ENCODE measurements at places on chromosomes 3 and 15.

- no peak for DNase-seq
These were observed 48.5 kb downstream of the HERC2 start for GRCh38 chr15:28273468-28273867.

DNA sequence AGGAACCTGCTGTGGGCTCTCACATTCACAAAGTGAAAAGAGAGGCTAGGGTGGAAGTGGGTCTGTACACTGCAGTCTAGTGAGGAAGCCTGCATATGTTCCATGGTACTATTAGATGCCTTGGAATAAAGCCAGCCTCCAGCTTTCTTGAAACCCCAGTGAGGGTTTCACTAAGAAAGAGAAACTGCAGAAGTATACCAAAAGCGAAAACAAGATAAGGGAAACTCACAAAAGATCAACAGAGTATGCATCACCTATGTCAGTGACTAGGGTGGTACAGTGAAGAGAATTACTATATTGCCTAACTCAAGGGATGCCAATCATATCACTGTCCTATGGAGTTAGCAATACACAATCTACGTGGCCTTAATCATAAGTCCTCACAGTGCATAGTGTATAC lies 212.5 kb upstream of the GADL1 start:
- no peak for DNase-seq

DNA sequence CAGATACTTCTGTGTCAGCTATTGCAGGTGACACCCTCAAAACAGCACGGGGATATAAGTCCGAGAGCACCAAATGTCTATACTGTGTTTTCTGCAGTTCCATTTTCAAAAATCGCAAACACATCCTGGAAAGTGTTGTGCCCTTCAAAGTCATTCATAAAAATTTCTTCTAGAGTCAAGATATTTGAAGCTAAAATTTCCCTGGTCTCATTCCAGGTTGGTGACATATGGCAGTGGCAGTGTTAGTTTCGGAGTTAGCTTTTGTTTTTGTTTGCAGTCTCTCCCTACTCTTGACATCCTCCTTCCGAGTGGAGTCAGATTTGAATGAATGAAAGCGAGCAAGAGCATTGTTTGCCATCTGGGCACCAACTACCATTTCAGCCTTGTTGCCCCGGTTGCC lies 3.2 kb upstream of the FSIP1 start:
- DNase-seq = no peak

DNA sequence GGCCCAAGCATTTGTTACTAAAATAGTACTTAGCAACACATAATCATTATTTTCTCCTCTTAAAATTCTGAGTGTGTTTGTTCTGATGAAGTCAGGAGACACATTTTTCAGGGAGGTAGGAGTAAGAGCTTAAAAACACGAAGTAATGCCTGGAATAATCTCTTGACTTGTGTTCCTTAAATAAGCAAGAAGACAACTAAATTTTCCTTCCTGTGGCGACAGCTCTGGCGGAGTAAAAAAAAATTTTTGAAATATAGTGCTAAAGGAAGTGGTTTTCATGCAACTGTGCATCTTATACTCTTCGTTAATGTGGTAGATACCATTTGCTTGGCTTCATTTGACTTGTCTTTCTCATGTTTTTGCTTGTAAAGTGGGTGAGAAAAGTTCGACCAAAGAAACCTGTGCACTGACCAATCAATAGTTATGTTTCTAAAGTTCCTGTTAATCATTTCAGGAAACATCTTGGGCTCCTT lies 11.1 kb upstream of the MBNL1 start:
- DNase-seq = no peak

- DNase-seq = no peak
These were observed 34.8 kb downstream of the MAP1A start for GRCh38 chr15:43552256-43552655.

DNA sequence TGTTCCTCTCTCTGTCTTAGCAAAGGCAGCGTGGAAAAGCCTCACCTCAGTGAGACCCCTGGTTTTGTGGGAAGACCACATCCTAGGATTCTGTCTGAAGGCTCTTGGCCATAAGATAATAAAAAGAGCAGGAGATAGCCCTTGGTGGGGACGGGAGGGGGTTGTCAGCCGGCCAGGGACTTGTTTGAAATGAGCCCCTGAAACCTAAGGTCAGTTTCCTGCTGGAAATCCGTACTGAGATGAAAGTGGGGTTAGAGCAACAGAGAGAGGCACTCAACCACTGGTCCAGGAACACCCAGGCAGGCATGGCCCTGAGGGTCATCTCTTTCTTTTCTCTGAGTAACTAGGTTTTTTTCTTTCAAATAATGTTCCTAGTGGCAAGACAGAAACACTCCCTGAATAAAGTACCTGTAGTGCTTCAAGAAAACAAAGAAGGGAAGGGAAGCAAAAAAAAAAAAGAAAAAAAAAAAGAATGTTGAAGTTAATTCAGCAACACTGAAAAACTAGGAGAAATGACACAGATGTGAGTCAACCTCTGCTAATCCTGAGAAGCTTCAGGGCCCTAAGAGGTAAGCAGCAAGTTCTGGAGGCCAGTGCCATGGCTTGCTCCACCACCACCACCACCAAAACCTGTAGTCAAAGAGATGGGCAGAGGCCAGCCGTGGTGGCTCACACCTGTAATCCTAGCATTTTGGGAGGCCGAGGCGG lies 3.2 kb downstream of the ITGB5 start:
- DNase-seq = no peak

DNA sequence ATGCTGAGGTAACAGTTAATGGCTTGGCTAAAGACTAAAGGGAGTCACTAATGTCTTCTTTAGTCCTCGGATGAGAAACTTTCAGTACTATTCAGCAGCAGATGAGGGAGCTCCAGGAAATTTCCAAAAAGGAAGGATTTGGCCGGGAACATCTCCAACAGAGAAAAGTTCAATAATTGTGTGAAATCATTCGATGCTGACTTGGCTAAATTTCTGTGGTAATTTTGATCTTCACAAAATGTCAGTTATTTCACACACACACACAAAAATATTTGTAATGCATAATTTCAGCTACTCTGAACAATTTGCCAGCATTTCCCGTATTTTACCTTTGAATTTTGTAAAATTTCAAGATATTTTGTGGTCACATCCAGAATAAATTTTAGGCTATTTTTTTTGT lies 462.8 kb upstream of the MDFIC2 start:
- no peak for DNase-seq

DNA sequence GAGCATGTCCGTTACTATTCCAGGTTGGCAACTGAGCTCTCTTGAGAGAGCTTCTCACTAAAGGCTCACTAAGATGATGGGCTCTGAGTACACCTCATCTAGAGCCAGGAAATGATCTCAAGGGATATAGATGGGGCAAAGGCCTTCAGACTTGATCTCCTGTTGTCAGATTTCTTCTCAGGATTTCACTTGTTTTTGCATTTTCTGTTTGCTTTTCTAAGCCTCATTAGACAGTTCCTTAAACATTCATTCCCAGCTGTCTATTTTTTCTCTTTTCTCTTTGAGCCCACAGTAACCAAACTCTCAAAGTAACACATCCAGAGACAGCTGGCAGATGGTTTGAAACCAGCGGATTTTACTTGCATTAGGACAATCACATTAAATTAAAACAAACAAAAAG lies 28.4 kb upstream of the ARL8B start:
- DNase-seq = no peak

GRCh38 chr3:115943579-115943978 lies 320.3 kb downstream of the GAP43 start:
- no peak for DNase-seq

DNA sequence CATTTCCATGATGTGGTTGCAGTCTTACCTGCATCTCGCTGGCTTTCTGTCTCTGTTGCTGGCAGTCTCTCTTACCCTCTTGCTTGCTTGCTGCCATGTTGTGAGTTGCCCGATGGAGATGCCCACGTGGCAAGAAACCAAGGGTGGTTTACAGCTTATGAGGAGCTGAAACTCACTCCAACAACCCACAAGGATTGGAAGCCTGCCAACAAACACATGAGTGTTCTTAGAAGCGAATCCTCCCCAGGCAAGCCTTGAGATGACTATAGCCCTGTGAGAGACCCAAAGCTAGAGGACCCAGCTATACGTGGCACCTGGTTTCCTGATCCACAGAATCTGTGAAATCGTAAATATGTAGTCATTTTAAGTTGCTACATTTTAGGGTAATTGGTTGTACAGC lies 490.9 kb upstream of the ADAMTS9 start:
- no peak for DNase-seq

GRCh38 chr3:159763602-159764489 lies 224.8 kb upstream of the IL12A start:
- DNase-seq = peak; percentile 50

DNA sequence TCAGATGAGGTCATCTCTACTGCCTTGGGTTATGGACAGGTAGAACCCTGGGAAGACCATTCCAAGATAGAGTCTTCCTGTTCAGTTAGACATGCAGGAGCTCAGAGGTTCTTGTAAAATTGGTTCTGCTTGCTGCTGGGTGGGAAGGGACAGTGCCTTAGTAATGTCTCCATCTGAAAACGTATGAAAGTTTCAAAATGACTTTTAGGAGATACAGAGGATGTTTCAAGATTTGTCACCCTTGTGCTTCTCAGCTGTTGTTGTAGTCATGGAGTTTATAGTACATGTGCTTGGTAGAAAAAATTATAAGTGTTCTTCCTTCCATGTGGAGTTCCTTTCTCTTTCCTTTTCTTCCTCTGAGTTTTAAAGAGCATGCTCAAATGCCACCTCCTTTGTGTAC lies 885.2 kb upstream of the CFAP20DC start:
- DNase-seq = no peak

DNA sequence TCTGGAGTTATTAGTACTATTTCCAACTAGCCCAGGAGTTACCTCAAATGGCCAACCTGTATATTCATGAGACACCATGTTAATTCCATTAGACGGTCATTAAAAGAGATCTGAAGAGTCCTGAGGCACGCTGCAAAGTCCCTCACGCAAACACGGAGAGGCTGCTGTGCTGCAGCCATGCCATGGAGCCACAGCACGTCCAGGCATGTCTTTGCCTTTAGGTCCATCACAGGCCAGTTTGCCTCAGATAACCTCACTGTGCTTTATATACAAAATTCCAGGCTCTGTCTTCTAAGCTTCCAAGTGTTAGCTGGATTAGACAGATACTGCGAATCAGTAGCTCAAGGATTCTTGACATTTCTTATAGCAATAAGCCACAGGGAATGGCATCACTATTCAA lies 9.8 kb upstream of the PLAAT1 start:
- no peak for DNase-seq

DNA sequence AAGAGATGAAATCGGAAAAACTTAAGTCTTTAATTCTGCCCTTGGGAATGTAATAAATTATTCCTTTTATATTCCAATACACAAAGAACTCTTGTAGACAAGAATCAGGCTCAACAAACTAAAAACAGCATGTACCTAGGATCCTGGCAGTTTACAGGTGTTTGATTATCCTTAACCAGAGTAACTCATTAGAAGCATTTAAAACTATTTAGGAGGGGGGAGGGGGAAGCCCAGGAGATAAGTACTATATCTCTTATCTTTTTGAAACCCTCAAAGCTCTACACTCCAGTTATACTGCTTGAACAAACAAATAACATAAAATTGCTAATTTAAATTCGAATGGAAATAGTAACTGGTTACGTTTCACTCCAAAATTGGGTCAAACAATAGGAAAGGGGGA lies 1.9 kb downstream of the CNBP start:
- DNase-seq = no peak

DNA sequence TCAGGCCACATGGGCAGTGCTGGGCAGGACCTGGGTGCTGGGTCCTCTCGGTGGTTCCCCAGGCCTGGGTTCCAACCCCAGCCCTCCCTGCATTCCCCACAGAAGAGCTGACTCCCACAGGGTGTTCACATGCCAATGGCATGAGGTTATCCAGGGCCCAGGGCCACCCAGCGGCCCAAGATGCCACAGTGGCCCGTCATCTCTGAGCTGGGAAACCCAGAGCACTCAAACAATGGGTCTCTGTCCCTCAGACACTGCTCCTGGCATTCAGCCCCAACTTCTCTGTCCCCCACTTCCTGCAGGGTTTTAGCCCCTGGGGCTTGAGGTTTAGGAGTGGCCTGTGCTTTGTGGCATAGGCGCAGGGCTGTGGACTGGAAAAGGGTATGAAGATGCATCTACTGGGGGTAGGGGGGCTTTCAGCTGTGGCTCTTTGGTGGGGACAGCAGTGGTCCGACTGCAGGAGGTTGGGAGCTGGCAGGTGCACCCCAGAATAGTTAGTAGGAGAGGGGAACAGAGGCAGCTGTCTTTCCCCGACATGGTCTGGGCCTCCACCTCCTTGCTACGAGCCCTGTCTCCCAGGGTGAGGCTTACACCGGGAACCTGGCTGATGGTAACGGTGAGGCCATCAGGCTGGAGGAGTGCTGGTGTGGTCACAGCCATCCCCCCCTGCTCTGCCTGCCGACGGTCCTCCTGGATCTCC lies 1.7 kb downstream of the CCDC9B start:
- DNase-seq = no peak

DNA sequence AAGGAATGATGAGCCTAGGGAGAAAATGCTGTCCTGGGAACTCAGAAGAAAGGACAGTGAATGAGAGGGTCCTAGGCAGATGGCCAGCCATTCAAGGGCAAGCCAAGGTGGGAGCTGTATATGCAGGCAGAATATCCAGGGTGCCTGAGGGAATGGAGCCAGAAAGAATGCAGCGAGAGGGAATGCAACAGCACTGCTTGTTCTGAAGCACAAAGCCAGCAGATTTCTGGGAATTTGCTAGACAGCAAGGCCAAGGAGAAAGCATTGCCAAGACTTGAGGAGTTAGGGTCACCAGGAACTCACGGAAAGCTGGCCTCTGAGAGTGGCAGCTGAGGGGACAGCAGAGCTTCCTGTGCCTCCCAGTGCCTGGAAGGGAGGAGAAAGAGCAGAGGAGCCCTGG lies 200.6 kb downstream of the MYRIP start:
- no peak for DNase-seq

DNA sequence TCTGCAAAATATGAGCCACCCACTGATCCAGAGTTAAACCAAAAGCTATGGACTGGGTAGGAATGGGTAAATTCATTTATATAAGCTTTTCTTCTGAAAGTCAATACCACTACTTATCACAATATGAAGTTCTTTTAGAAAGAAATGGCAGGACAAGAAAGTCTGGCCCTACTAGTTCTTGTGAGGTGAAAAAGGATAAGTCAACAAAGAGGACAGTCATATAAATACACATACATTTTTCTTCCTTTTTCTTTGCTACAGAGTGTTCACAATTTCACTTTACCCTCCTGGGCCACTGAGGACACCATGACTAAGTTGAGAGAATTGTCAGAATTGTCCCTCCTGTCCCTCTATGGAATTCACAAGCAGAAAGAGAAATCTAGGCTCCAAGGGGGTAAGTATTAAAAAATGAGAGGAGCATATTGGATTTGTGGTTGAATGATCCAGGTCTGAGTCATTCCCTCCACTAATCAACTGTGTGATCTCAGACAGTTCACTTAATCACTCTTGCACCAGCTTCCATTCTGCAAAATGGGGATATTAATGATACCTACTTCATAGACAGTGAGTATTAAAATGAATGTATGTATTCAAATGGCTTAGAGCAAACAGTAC lies 27.6 kb downstream of the ACP3 start:
- no peak for DNase-seq

GRCh38 chr3:182731764-182732163 lies 61.5 kb upstream of the ATP11B start:
- no peak for DNase-seq
